ENCODE measurements at places on chromosomes 7 and 10.

DNA sequence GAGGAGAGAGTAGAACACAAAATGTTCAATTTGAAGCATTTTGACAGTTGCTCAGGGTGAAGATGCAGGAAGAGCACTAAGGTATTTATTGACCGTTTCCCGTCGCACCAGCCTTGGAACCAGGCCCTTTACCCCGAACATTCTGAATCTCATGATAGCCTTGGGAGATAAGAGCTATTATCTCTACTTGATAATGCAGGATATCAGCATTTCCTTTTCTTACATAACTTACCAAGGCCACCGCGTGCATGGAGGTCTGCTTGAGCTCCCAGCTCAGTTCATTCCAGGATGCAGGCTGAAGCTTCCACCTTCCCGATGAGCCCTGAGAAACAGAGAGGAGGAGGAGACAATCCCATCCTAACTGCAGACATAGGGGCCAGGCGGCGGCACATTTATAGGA is 324.2 kb upstream of the COBL start:
- no peak for DNase-seq

- no peak for DNase-seq
Observed at GRCh38 chr10:97016728-97017473, 168.9 kb downstream of the SLIT1 start.

DNA sequence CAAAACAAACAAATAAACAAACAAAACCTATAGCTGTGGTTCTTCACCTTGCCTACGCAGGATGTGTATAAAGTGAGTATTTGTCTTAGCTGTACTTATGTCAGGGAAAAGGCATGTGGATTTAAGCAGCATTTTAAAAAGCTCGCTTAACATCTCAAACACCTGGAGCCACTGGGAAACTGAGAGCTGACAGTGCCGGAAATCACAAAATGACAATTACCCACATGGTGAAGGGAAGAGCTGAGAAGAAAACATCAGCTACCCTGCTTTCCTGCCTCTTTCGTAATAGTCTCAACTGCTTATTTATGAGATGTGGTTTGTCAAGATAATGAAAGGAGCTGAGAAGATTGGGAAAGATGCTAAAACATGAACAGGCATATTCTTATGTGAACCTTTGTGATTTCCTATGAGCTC is 31.1 kb upstream of the MSMB start:
- DNase-seq, result no peak

DNA sequence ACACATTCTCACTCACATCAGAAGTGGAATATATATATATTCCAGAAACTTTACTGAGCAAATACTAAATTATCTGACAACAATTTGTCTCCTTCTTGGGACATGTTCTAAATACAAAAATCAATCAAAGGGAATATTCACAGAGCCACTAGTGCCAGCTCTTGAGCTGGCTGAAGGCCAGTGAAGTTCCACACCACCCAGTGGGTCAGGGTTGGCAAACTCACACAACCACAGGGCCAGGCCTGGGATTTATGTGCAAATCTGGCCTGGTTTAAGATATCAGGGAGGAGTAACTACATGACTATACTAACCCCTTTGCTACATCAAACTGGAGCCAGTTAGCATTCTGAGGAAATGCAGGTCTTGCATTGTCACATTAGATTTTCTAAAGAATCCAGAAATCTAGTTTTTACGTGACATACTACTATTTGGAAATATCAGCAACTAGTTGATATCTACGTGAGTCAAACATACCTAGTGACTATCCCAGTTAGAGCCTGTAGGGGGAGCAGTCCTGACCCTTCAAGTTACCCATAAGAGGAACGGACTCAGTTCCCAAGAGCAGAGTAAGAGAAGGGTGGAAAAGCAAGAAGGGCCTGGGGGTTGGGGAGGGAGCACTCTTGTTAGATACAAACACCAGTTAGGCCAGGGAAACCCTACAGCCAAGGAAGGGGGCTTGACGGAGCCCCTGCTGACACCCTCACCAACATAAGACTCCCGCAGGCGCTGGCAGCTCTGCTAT is 600.4 kb downstream of the KCNMA1 start:
- no peak for DNase-seq

- DNase-seq, result no peak
Observed at GRCh38 chr10:44934416-44935200, 23.5 kb downstream of the TMEM72 start.

All from dorsolateral prefrontal cortex (tissue), 122 donors.